ENCODE measurements at places on chromosomes 2 and 18.

DNA sequence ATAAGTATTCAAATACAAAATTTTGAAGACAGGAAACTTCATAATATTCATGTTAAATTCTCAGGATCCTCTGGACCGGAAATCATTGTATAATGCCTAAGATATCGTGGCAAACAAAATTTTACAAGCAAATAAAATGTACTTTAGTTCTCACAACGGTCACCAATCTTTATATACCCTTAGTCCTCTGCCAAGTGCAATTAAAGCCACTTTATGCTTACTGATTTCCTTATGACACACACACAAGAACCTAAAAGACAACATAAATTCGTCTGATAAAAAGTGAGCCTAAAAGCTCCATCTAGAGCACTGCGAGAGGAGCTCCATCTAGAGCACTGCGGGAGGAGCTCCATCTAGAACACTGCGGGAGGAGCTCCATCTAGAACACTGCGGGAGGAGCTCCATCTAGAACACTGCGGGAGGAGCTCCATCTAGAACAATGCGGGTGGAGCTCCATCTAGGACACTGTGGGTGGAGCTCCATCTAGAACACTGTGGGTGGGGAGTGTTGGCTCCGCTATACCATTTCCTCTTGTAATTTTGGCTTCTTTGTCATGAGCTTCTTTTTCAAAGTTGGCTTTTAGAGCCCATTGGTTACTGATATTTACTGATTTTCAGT lies 15.9 kb downstream of the ATP8B1 start:
- no peak for DNase-seq

DNA sequence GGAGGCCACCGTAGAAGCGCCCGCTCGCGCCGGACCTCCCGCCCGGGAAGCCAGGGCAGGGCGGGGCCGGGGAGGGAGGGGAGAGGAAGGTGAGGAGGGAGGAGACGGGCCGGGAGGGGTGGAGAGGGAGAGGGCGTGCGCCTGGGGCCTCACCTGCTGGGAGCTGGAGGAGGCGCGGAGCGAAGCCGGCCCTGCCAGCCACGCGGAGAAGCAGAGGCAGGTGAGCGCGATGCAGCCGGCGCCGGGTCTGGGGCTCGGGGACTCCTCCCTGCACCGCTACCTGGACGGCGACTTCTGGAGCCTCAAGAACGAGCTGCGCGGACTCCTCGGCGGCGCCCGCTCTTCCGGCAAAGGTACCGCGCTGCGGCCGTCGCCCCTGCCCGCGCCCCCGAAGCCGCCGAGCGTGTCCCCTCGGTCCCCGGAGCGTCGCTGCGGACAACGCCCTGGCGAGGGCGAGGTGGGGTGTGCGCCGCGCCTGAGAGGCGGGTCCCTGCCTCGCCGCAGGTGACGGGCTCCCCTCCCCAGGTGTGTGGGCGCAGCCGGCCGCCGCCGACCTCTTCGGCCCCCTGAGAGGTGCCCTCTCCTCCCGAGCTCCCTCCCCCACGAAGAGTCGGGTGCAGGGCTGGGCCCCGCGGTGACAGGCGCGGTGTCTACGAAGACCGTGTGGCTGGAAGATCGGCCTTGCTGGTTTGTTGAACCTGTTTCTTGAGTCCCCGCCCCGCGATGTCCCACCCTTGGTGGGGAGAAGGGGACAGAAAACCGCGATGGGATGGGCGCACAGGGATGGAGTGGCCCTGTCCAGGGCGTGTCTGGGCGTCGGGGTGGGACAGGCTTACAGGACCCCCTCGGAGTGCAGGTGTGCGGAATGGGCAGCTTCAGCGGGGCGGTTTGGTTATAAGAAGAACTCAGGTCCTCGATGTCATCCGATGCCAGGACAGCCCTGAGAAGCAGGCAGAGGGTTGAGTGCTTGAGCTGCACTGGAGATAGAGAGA lies at the start of gene ACOXL:
Gene ACOXL (plus strand): TSS at position 152 of the 992 bp plus-strand sequence. CDS start 35,817 bp downstream, outside the sequence.
- DNase-seq = no peak

DNA sequence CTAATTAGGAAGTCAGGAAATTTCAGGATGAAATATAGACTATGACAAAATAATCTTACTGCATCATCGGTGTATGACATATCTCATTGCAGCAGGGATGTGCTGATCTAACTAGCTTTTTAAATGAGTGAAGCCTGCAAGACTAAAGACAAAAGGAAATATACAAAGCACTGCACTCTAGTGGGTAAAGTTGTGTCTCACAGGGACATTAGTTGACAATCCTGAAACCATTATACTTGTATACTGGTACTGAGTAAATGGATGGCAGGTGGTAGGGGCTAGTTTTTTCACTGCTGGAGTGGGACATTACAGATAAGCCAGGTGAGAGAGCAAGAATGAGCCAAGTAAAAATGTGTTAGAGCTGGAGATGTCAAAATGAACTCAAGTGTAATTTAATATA lies 317.5 kb upstream of the RAB6C start:
- DNase-seq = no peak

GRCh38 chr2:130302164-130302886 lies 40.4 kb upstream of the IMP4 start:
- no peak for DNase-seq

DNA sequence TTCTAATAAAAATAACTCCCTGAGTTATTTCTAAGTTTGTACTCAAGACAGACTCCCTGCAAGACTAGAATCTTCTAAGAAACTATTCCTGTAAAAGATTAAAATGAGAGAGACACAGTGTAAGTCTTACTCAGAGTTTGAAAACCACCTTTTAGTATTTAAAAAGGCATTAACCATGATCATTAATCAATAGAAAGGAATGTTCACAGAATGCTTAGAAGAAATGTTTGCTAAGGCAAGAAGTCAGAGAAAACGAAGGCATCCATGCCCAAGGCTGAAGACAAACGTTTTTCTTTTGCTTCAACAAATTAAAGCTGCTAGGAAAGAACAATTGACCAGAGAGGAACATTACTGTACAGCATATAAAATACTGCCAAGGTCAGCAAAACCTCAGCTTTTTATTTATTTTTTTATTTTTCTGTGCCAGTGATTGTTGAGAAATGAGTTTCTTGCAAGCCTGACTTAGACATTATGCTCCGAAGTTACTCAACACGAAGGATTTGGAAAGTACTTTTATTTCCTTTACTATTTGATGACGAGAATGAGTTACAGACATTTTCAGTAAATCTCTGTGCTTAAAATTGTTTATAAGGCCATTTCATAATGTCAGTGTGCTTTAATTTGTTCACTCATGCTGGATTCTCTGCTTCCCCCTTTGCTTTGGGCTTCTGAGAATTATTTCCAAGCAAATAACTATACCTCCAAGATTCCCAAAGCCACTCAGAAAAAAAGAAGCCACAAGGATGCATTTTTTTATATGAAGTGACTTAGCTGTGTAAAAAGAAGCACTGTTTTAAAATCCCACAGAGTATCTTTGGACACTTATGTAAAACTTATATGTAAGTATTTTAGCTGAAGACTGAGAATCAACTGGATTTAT lies 20.5 kb downstream of the RND3 start:
- no peak for DNase-seq

Data from cortex of kidney (tissue), 1 donor.